Caki2 (cell line): ENCODE measurements at places on chromosomes 16 and 17.

- DNase-seq = no peak
Measured at GRCh38 chr17:46878055-46878454, 26.7 kb downstream of the WNT9B start.

- DNase-seq = peak; percentile 46
Measured at GRCh38 chr17:36777118-36777517, 160.2 kb upstream of the LHX1 start.

DNA sequence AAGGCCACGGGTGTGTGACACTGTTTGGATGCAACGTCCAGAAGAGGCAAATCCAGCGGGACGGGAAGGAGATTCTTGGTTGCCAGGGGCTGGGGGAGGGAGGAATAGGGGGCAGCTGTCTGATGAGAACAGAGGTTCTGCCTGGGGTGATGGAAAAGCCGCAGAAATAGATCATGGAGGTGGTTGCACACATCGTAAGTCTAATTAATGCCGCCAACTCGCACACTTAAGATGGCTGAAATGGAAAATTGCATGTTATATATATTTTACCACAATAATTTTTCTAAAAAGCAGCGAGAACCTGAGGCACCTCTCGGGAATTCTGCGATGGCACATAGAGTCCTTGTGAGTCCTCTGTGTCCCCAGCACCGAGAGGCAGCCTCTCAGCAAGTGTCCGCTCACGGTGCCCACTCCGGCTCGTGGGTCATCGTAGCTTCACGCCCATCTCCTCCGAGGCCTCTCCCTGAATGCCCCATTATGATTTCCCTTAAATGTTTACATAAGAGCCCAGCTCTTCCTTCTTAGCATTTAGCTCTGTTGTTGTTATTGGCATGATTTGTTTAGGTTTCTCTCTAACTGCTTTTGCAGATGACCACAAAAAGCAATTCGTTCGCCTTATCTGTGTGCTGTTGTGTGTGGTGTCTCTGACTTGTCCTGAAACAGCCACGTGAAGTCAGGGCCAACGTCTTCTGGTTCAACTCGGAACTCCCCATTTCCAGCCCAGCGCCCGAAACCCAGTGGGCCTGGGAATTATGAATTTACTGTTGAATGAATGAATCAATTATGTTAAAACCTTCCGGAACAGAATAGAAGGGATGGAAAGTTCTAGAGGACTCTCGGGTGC lies 7.7 kb downstream of the WFDC1 start:
- DNase-seq = no peak

DNA sequence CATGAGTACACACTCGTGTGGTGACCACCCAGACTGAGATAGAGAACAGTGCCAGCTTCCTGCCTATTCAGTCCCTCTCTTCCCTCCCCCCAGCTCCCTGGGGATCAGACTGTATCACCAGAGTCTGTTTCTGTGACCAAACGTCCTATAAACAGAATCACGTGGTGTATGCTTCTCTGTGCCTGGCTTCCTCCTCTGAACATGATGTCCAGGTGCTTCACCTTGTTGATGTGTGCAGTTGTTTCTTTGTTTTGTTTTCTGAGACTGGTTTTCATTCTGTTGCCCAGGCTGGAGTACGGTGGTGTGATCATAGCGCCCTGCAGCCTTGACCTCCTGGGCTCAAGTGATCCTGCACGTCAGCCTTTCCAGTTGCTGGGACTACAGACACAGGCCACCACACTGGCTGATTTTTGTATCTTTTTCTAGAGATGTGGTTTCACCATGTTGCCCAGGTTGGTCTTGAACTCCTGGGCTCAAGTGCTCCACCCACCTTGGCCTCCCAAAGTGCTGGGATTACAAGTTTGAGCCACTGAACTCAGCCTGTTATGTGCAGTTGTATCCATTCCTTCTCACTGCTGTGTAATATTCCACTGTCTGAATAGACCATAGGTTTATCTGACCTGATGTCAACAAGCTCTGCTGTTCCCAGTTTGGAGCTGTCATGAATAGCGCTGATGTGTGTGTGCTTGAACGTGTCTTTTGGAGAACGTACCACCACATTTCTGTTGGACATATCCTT lies 28.9 kb upstream of the PRM1 start:
- DNase-seq = peak; percentile 43

DNA sequence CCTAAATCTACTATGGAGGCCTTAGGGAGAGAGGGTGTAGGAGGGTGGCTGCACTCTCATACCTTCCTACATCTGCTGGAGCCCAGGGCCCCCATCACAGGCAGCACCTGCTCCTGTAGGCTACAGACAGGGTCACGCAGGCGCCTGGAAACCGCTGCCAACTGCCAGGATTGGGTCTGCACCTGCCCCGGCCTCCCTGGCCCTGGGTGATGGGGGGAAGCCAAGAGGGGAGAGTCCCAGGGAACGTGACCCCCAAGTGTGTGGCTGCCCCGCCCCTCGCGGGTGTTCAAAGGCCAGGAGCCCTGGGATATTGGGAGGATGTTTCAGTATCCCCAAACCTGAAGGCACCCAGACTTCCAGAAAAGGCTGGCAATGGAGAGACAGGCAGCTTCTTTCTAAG lies 5.6 kb upstream of the TEX19 start:
- DNase-seq = no peak

DNA sequence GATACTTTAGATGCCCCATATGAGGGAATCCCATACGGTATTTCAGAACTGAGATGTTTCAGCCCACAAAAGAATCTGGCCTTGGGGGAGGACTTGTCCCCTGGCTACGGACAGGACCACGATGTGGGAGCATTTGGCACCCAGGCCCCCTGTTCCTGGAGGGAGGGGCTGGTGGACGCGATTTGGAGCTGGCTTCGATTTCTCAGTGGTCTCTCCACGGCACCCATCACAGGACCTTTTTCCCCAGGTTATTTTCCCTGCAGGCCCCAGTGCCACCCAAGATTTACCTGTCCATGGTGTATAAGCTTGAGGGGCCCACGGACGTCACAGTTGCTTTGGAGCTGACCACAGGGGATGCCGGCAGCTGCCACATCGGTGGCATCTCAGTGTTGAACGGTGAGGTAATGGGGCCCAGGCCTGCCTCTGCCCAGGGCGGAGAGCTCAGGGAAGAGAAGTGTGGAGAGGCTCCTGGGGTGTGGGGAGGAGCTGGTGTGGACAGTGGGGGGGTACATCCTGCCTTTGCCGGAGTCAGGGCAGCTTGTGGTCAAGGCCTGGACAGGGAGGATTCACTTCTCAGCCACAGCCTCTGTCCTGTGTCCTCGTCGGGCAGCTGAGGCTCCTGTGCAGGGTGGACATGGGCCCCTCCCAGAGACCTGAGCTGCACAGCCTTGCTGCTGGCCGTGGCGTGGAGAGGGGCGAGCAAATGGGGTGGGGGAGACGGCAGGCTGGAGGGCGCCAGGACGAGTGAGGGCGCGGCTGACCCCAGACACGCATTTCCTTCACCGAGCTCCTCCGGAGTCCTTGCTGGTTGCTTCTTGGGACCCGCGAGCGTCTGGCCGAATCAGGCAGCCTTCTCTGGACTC lies 9.9 kb downstream of the ENGASE start:
- DNase-seq = no peak

GRCh38 chr17:82217120-82217529 lies 4.5 kb upstream of the CCDC57 start:
- DNase-seq = no peak

DNA sequence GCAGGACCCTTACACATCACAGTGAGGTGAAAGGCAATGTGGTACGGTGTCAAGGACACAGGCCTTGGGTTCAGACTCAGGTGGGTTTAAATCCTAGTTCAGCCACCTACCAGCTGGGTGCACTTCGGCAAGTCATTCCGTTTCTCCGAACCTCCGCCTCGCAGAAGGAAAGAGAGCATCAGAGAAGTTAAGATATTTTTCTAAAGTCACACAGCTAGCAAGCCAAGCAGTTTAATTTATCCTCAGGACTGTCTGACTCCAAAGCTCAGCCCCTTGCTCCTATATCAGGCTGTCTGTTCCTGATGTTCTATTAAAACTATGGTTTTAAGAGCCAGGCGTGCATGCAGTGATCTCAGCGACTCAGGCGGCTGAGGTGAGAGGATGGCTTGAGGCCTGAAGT lies 65.1 kb downstream of the GP2 start:
- DNase-seq = no peak

- no peak for DNase-seq
Measured at GRCh38 chr16:1902547-1903219, 15.5 kb downstream of the HS3ST6 start.

GRCh38 chr17:33980193-33980592 lies 274.9 kb upstream of the CCL2 start:
- DNase-seq = no peak
